ENCODE measurements at places on chromosomes 5 and 9. TPM values are rescaled to one million over a fixed set of nuclear protein-coding genes. Genes with fewer than 3 reads are reported as not detected.

The FBN2 gene
- 64.3 TPM for polyA plus RNA-seq

GRCh38 chr5:156991714-156992113 is 28.7 kb upstream of the TIMD4 start:
- H3K4me1 ChIP-seq, result no peaks in the 10 kb centered on the region
- no peak overlapping the region for H3K4me3 ChIP-seq
- H3K36me3 ChIP-seq, result no peaks in the 10 kb centered on the region
- no peaks in the 10 kb centered on the region for H3K27me3 ChIP-seq
- DNase-seq, result no peak
- H3K27ac ChIP-seq, result no peak overlapping the region

DNA sequence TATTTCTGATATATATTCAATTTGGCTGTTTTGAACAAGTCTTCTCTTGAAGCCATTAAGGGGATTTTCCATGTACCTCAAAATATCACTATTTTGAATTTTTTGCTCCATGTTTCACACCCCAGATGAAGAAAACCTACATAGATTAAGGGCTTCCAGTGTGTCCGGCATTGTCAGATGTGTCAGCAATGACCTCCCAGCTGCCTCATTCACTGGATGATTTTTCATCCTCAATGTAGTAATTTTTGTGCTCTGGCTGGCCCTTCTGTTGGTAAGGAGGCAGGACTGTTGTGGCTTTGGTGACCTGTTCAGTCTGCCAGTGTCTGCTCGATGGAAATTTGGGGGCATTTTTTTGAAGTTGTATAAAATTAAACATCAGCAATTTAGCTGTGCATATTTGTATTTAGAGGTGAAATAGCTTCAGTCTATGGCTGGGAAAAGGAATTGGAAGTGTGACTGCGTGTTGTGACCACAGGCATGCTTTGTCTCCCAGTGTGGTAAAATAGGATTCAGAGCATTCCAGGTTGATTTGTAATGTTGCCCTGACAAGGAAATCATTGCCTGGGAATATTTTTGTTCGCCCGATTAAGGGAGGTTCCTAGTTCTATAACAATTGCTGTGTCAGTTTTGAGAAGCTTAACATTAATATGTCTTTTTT is 312.4 kb downstream of the ARHGEF28 start:
- no peaks in the 10 kb centered on the region for H3K27me3 ChIP-seq
- H3K4me3 ChIP-seq, result no peak overlapping the region
- no peaks in the 10 kb centered on the region for H3K4me1 ChIP-seq
- H3K27ac ChIP-seq, result no peak overlapping the region
- no peak for DNase-seq

- no peaks in the 10 kb centered on the region for H3K4me1 ChIP-seq
- no peak overlapping the region for H3K4me3 ChIP-seq
- H3K27me3 ChIP-seq, result no peaks in the 10 kb centered on the region
- no peaks in the 10 kb centered on the region for H3K36me3 ChIP-seq
These were observed 365.1 kb upstream of the TRPC7 start for GRCh38 chr5:136730426-136730825.

GRCh38 chr5:180470966-180471582 is 23.1 kb upstream of the CNOT6 start:
- no peak overlapping the region for H3K4me3 ChIP-seq
- H3K4me1 ChIP-seq, result peaks cover 19% of the 10 kb centered on the region
- no peaks in the 10 kb centered on the region for H3K27me3 ChIP-seq
- no peak overlapping the region for H3K27ac ChIP-seq
- peak; percentile 52 for DNase-seq

GRCh38 chr5:1549475-1550030 is 25.8 kb upstream of the LPCAT1 start:
- H3K27me3 ChIP-seq, result no peaks in the 10 kb centered on the region
- H3K36me3 ChIP-seq, result no peaks in the 10 kb centered on the region
- H3K27ac ChIP-seq, result peak overlapping the region; percentile 3
- DNase-seq, result no peak
- H3K4me3 ChIP-seq, result peak overlapping the region; percentile 2

DNA sequence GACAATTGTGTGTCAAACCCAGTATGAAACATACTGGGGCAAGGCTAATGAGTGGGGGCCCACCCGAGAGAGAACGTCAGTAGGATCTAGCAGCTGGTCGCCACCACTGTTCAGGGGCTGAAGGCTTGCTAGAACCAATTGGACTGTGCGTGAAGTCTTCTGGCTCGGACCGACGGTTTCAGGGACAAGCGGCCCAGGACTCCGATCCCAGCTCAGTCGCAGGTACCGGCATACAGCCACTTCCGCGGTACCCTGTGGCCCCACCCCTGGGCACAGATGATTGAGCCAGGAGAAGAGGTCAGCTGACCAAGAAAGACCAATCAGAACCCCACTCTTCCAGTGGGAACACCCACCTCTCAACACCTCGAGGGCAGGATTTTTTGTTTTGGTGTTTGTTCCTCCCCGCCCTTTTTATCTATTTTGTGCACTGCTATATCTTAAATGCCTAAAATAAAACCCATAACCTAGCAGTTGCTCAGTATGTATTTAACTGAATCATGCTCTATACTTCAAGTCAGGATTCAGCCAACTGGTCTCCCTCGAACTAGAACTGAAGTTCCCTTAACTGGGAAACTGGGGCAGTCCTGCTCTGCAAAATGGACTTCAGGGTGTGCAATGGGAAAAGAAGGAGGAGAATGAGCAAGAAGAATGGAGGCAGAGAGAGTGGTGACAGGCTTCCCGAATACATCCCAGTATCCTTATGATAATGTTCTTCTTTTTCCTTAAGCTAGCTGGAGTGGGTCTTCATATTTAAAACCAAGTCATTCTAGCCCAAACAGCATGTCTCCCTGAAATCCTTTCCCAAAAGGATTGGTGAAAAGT is 21.1 kb upstream of the CPEB4 start:
- H3K4me3 ChIP-seq, result no peak overlapping the region
- H3K4me1 ChIP-seq, result peaks cover 62% of the 10 kb centered on the region
- H3K36me3 ChIP-seq, result no peaks in the 10 kb centered on the region
- peak overlapping the region; percentile 92 for H3K27ac ChIP-seq
- H3K27me3 ChIP-seq, result no peaks in the 10 kb centered on the region

DNA sequence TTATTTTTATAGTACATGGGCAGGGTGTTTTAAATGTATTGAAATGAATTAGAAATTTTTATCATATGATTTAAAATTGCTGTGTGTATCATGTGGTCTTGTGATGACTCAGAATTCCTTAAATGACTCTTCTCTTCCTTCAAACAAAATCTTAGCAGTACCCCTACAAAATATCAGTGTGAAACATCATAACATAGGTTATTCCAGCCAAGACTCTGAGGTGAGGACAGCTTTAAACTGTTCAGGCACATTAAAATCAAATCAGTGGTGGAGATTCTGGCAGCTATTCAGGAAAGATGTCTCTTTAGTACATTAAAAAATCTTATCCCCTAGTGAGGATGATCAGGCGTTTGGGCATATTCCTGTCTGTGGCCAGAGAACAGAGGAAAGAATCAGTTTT is 174.0 kb downstream of the MAN2A1 start:
- no peak overlapping the region for H3K4me3 ChIP-seq
- H3K27ac ChIP-seq, result peak overlapping the region; percentile 29
- H3K27me3 ChIP-seq, result no peaks in the 10 kb centered on the region
- no peaks in the 10 kb centered on the region for H3K4me1 ChIP-seq
- H3K36me3 ChIP-seq, result no peaks in the 10 kb centered on the region
- DNase-seq, result no peak

DNA sequence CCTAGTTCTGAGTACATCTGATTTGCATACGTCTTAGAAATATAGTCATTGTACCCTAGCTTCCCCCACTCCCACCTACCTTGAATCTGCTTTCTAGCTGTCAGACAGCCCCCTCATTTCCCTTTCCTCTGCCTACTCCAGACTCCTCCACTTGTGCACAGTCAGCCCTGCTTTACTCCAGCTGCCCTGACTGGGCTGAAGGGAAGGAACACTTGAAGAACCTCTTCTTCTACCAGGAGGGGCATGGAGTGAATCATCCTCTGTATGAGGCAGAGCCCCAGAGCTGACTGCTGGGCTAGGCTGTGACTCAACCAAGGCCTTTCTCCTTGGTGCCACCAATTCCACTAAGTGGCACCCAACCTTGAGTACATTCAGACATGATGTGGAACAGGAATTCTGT is 18.1 kb upstream of the ZFR start:
- no peaks in the 10 kb centered on the region for H3K36me3 ChIP-seq
- H3K4me1 ChIP-seq, result no peaks in the 10 kb centered on the region
- no peak overlapping the region for H3K4me3 ChIP-seq
- no peak for DNase-seq
- H3K27me3 ChIP-seq, result no peaks in the 10 kb centered on the region
- H3K27ac ChIP-seq, result no peak overlapping the region
